ENCODE measurements at places on chromosomes 12 and 14.
A peak's percentile ranks its signal among the peaks of the same experiment; 100 is the strongest.

GRCh38 chr12:117792471-117792870 lies 176.3 kb downstream of the KSR2 start:
- no peak for DNase-seq

- DNase-seq: no peak
These were observed 16.2 kb upstream of the IGF1 start for GRCh38 chr12:102496591-102496990.

GRCh38 chr12:49664591-49665239 lies 41.4 kb downstream of the PRPF40B start:
- DNase-seq: no peak

GRCh38 chr12:68479896-68480291 lies 130.8 kb upstream of the RAP1B start:
- DNase-seq: no peak

GRCh38 chr14:101843665-101844064 lies 82.2 kb downstream of the PPP2R5C start:
- peak; percentile 81 for DNase-seq

DNA sequence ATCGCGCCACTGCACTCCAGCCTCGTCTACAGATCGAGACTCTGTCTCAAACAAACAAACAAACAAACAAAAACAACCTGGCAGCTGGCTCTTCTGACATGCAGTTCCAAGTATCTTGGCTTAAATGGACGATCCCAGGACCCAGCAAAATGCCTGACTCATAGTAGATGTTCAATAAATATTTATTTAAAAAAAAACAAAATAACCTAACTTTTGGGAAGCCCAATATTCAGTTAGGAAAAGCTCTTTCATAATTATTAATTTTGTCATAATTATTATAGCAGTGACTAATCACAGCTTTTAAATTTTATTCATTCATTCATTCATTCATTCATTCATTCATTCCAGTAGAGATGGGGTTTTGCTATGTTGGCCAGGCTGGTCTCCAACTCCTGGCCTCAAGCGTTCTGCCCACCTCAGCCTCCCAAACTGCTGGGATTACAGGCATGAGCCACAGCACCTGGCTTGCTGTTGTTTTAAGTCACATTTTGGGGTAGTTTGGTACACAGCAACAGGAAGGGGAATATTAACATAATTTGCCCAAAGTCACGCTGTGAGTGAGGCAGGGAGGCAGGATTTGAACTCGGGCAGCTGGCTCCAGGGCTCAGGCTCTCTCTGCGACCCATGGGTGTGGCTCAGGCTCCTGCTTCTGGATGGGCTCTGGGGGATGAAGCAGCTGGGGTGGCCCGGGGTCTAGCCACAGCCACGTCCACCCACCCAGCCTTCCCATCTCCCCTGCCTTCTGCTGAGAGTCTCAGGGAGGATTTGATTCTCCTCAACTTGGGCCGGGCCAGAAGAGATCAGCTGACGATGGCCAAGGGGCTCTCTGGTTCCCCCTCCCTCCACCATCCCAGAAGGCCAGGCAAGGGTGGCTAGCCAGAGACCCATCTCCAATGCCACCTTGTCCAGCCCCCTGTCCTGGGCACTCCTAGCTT lies 2.4 kb downstream of the SDS start:
- DNase-seq: no peak

- no peak for DNase-seq
These were observed 31.8 kb downstream of the SLC8B1 start for GRCh38 chr12:113302886-113303640.

DNA sequence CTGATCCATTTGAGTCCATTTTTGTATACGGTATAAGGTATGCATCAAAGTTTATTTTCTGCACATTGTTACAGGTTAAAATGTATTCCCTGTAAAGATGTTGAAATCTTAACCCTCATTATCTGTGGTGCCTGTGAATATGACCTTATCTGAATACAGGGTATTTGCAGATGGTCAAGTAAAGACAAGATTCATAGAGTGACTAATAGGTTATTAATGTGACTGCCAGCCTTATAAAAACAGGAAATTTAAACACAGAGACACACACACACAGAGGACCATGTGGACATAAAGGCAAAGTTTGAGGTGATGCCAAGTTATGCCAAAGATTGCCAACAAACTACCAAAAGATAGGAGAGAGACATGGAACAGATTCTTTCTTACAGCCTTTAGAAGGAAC lies 347.2 kb upstream of the DCN start:
- no peak for DNase-seq

GRCh38 chr14:106209755-106210154 lies 683.4 kb downstream of the TMEM121 start:
- no peak for DNase-seq

- no peak for DNase-seq
These were observed 7.3 kb downstream of the SPRYD3 start for GRCh38 chr12:53071591-53072551.

DNA sequence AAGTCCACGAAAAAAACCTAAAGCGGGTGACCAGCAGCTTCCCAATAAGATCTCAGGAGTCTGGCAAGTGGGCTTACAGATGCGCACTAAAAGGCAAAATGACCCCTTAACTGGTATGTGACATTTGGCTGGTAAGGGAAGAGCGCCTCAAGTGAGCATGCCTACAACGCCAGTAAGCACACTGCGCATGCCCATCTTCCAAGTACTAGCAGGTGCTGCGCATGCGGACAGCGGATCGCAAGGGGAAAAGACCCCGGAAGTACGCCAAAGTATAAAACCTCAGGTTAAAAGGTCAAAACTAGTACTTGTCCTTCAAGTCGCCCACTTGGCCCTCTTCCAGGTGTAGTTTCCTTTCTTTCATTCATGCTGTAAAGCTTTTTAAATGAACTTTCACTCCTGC lies 518.5 kb upstream of the MDGA2 start:
- no peak for DNase-seq

GRCh38 chr14:55417955-55418354 lies 6.3 kb upstream of the ATG14 start:
- no peak for DNase-seq

- no peak for DNase-seq
These were observed 1254.9 kb upstream of the TMEM132C start for GRCh38 chr12:127012109-127012508.

Data from activated CD4-positive, alpha-beta T cell treated with anti-CD3 and anti-CD28 coated beads, Interleukin-10, Interleukin-2, amounts not matched to agents 100 ng/mL and 50 ng/mL, durations not matched to agents 16 hours and 8 hours (primary cell).